ENCODE measurements at places on chromosomes 7 and 10.

GRCh38 chr7:2597273-2597640 is 34.5 kb upstream of the TTYH3 start:
- no peak for DNase-seq

- no peak for DNase-seq
Measured at GRCh38 chr10:48480397-48481374, 124.2 kb downstream of the ARHGAP22 start.

GRCh38 chr10:122054048-122055025 is 65.4 kb downstream of the TACC2 start:
- DNase-seq, result no peak

GRCh38 chr10:124305984-124306383 is 112.7 kb downstream of the OAT start:
- DNase-seq, result no peak

GRCh38 chr7:17774248-17774647 is 166.0 kb downstream of the SNX13 start:
- DNase-seq, result no peak

DNA sequence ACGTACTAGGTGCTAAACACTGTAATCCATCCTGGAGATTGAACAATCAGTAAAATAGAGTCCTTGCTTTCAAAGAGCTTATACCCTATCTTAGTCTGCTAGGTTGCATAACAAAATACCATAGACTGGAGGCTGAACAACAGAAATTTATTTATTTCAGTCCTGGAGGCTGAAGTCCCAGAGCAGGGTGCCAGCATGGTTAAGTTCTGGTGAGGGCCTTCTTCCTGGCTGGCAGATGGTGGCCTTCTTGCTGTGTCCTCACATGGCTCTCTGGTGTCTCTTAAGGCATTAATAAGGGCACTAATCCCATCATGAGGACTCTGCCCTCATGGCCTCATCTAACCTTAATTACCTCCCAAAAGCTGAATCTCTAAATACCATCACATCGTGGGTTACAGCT is 43.1 kb upstream of the ICA1 start:
- DNase-seq, result no peak

DNA sequence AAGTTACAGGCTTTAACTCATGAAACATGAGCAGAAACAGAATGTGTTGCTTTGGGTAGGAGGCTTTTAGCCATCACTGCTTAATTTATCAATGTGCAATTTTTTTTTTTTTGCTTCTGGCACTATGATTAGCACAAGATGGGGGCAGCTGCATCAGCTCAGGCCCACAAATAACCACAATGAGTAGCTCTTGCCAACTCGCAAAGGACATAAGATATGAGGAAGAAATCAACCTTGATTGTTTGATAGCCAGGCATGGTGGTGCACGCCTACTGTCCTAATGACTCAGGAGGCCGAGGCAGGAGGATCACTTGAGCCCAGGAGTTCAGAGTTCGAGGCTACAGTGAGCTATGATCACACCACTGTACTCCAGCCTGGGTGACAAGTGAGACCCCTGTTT is 12.3 kb downstream of the NOD1 start:
- DNase-seq, result no peak

GRCh38 chr7:30921540-30922401 is 10.1 kb downstream of the AQP1 start:
- DNase-seq, result no peak

- DNase-seq, result no peak
Measured at GRCh38 chr7:876972-877311, 588 bp downstream of the GET4 start.

- no peak for DNase-seq
Measured at GRCh38 chr10:4909118-4909517, 54.1 kb upstream of the AKR1C1 start.

DNA sequence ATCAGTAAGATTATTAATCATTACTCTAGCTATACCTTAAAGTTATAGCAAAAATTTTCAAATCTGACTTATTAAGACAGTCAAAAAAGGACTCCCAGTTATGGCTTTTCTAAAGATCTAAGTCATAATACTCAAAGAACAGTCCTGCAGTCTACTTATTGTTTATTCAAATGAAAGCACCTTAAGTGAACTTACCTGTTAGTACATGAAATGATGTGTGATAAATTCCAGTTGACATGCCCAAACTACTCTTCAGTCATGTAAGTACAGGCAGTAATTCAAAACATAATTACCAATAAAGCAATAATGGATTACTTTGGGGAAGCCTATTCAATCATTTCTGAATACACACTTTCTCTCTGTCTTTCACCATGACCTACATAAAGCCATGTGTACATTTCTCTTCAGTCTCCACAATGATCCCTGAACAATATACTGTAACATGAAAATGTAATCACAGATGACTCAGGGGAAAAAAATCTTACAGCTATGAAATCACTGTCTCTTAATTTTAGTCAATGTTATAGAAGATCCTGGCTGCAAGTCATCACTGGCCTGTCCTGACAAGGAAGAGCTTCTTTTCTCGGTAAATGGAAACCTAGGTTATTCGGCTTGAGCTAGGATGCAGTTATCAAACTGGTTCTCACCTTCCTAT is 420.7 kb upstream of the LRRTM3 start:
- no peak for DNase-seq

DNA sequence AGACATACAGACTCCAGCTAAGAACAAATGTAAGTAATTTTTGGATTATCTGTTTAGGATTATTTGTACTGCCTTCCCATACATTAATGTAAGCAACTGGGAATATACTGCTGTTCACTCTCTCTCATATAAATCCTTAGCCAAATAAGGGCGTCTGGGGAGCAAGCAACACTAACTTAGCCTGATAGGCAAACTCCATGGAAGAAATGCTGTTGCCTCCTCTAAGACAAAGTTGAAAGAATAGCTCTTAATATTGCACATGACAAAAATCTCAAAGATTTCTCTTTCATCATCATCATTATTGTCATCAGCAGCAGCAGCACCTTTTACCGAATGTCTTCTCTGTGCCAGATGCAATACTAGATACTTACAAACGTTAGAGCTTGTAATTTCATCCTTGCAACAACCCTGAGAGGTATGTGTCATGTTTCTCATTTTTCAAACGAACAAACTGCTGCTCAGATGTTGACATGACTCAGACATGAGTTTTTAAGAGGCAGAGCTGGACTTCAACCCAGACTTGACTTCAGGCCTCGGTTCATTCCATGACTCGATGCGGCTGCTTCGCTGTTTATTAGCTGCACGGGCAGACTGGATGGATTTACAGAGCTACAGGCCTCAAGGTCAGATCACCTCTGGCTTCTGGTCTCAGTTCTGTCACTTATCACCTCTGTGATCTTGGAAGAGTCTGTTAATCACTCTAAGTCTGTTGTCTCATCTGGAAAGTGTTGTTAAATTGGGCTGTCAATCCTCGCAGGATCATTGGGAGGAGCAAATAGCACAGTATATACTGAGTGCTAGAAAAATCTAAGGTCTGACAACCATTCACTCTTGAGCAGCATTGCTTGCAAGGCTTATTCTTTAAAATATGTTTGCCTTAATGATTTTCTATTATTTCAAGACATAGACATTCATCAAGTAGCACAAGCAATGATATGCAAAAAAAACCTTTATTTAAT is 126.3 kb upstream of the CELF2 start:
- DNase-seq, result no peak

DNA sequence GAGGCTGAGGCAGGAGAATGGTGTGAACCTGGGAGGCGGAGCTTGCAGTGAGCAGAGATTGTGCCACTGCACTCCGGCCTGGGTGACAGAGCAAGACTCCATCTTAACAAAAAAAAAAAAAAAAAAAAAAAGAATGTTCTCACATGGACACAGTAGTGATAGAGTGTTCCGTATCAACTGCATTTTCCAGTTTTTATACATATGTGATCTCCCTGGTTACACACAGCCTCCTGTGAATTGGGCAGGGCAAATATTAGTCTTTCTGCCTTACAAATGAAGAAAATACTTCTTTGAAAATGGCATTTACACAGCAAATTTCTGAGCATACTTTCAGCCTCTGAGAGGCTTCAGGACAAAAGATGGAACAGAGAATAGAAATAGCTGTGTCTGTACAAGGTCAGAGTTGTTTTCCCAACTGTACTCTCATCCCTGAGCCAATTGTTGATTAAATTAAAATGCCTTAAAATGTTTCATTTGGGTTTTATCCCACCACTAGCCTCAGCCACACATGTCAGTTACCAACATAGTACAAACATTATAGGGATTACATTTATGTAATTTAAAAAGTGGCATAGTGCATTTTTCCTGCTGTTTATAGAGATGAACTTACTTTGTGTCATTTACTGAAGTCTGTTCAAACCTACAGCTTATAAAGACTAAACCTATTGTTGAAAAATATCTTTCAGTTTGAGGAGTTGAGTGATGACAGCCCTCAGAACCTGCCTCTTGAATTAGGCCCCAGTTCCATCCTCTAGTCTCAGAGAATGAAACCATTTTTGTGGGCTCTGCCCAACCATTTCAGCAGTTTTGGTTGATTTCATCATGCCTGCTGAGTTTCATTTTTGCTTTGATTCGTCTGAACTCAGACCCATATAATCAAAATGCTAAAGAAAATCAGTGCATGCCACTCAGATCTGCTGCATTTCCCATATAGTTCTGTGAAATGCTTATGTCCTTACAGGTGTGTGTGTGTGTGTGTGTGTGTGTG is 609.4 kb upstream of the C7orf33 start:
- DNase-seq, result no peak

DNA sequence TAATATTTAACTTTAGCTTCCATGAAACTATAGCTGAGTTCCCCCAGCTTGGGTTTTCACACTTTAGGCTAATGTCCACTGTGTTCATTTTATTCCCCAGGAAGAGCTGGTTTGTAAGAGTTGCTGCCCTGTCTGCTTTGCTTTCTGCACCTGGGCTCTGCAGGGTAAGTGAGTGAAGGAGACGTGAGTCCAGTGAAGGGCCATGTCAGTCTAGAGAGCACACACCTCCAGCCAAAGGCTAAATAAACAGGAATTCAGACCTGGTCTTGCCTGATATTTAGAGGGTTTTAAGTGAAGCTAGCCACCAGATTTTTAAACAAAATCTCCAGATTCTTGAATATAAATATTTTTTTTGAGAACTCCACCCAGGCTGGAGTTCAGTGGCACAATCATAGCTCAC is 24.5 kb upstream of the FZD1 start:
- no peak for DNase-seq

GRCh38 chr7:68185631-68186456 is 1189.2 kb downstream of the TYW1 start:
- no peak for DNase-seq

Measured in activated T-cell treated with anti-CD3 and anti-CD28 coated beads for 1 hour (primary cell).